ENCODE measurements at places on chromosomes 11 and 22. TPM values are rescaled to one million over a fixed set of nuclear protein-coding genes. Genes with fewer than 3 reads are reported as not detected.
A peak's percentile ranks its signal among the peaks of the same experiment; 100 is the strongest.

DNA sequence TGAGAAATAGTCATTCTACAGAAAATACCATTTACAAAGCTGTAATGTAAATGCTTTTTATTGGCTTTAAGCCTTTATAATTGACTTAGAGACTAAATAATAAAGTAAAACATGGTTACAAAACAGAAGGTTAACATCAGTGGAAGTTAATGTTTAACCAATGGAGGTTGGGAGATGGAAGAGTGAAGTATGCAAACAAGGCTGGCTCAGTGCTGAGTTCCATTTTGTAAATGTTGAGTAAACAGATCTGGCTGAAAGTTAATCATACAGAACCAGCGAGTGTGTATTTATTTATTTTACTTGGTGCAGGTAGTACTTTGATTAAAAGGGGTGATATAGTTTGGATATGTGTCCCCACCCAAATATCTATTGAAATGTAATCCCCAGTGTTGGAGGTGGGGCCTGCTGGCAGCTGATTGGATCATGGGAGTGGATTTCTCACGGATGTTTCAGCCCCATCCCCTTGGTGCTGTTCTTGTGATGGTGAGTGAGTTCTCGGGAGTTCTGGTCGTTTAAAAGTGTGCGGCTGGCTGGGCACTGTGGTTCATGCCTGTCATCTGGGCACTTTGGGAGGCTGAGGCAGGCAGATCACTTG, 827.4 kb downstream of the OPCML start:
- DNase-seq, result peak; percentile 69

DNA sequence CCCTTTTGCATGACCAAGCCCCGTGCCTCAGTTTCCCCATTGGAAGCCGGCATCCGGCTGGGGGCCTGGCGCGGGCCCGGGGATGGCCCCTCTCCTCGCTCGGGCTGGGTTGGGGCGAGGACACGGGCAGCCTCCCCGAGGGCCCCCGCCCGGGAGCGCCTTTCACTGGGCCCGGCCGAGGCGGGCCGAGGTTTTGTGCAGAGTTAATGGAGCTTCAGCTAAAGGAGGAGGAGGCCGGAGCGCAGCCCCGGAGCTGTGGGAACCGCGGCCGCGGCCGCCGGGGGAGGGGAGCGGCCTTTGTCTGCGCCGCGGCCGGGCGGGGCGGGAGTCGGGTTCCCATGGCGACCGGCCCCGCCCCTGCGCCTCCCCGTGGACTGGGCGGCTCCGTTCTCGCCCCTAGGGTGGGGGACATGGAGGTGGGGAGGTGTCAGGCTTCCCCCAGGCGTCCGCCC, 1.4 kb upstream of the MAPK11 start:
- DNase-seq, result peak; percentile 84

- DNase-seq, result no peak
These were observed 1104.8 kb downstream of the DLG2 start for GRCh38 chr11:84522331-84522730.

DNA sequence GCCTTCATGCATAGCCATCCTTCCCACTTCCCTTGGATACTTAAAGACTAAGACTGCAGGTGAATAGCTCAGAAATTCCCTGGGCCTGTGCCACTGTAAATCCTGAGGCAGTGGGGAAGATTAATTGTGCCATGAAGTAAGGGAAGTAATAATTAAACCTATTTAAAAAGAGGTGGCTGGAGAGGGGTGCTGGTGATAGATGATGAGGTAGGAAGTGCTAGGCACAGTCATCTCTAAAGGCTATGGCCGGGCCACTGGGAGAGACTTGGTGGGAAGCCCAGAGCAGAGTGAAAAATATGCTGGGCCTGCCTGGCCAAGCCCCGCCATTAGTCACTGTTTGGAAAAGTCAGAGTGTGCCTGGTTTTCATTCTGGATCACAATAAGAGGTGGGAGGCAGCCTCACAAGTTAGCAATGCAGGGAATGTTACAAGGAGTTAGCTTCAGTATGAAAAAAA, 197.2 kb upstream of the PITPNB start:
- DNase-seq, result peak; percentile 34

DNA sequence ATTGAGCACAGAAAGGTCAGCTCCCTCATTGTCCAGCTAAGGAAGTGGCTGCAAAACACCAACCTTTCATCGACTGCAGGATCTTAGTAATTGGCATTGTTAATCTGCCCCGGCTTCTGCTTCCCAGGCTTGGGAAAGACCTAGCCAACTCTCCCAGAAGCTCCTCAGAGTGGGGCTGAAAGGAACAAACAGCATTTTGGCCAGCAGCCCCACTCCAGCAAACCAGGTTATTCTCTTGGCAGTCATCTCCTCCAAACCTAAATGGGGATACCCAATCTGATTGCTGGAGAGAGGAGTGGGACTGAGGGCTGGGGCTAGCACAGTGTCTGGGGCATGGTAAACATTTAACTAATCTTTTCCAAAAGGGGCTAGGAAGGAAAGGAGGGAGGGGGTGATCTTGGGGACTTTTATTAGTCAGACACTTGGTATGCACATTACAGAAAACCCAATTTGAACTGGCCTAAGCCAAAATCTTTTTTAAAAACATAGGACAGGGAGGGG, 294.4 kb downstream of the MN1 start:
- no peak for DNase-seq

- DNase-seq, result no peak
These were observed 72.0 kb downstream of the VPREB1 start for GRCh38 chr22:22316589-22316988.

The P2RX6 gene
- 14.4 TPM for total RNA-seq

- peak; percentile 58 for DNase-seq
These were observed 389.2 kb downstream of the SOX6 start for GRCh38 chr11:15967166-15967565.

The GLYAT gene
- total RNA-seq, result 0.77 TPM

The FEN1 gene
- total RNA-seq, result 14.2 TPM

DNA sequence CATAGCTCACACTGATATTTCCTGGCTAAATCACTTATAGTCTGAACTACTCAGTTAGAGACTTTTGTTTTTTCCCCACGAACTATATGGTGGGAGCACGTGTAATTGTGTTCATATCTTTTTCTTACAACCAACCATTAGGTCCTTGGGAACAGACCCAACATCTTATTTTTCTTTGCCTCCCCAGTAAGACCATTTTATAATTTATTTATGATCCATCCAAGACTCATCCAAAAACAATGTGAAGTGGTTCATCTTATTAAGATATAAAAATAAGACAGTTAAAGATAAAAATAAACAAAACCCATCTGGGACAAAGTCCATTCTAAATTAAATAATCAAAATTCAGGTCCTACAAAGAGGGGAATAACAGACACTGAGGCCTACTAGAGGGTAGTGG, 90.8 kb downstream of the FAM168A start:
- DNase-seq, result no peak

- DNase-seq, result no peak
These were observed 23.7 kb upstream of the FXYD6 start for GRCh38 chr11:117900121-117900648.

The RBMXL2 gene
- total RNA-seq, result 0.30 TPM

The ZFTA gene
- 44.1 TPM for total RNA-seq

DNA sequence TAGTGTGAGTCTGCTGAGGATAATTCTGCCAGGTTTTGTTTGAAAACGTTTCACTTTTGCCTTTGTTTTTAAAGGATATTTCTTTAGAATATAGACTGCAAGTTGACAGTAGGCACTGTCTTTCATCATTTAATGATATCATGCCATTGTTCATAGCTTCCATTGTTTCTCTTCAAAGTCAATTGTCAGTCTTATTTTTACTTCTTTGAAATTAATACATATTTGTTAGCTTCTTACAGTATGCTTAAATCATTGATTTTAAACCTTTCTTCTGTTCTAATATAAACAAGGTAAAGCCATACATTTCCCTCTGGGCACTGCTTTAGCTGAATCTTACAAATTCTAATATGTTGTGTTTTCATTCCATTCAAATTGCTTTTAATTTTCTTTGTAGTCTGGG, 62.3 kb upstream of the PARVA start:
- no peak for DNase-seq

DNA sequence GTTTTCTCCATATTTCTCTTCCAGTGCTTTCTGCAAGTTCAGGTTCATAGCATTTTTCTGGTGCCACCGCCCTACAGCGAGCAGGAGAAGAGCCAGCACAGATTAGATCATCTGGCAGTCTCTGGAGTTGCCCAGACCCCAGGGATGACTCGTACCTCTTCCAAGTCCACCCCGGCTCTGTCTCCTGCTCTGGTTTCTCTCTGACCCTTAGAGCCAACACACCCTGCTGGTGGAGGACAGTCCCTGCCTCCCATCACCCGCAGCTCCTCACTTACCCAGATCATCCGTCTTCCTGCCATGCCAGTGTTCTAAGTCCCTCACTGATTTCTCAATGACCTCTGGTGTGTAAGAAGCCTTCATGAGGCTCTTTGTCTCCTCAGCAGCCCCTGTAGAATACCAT, 28.0 kb downstream of the TST start:
- DNase-seq, result no peak

- DNase-seq, result no peak
These were observed 24.2 kb downstream of the PARVG start for GRCh38 chr22:44204739-44205515.

The DDI1 gene
- not detected for total RNA-seq

- no peak for DNase-seq
These were observed 126.1 kb downstream of the PGR start for GRCh38 chr11:101003468-101003867.

- no peak for DNase-seq
These were observed 108.9 kb upstream of the SORL1-AS1 start for GRCh38 chr11:121561716-121562115.

DNA sequence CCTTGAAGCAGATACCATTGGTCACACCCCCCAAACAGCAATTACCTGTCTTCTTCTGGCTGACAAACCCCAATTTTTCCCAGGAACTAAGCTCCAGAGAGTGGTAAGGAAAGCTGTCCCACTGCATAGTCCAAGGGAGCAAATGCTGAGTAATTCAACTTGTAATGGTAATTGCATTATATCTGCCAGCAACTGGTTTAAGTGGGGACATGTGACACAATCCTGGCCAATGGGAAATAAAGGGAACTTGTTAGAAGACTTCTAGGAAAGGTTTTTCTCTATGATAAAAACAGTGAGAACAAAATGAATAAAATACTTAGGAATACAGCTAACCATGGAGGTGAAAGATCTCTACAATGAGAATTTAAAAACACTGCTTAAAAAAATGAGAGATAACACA, 9.5 kb upstream of the ISX start:
- DNase-seq, result no peak

The LRRC51 gene
- total RNA-seq, result 4.5 TPM

DNA sequence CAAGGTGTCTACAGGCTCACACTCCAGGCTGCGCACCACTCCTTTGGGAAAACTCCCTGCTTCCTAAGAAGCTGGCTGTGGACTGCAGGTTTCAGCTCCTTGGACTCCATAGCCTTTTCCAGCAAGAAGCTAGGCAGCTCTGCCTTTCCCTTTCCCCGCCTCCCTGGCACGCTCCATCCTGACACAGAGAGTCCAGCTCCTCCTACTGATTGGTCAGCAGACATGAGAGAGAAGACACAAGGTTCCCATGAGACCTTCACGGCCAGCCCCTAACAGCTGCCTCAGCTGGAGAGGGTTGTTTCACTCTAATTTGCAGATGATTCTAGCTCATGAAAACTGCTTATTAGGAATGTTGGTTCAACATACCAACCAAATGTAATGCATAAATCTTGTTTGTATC, 27.6 kb downstream of the TENM4 start:
- peak; percentile 80 for DNase-seq

DNA sequence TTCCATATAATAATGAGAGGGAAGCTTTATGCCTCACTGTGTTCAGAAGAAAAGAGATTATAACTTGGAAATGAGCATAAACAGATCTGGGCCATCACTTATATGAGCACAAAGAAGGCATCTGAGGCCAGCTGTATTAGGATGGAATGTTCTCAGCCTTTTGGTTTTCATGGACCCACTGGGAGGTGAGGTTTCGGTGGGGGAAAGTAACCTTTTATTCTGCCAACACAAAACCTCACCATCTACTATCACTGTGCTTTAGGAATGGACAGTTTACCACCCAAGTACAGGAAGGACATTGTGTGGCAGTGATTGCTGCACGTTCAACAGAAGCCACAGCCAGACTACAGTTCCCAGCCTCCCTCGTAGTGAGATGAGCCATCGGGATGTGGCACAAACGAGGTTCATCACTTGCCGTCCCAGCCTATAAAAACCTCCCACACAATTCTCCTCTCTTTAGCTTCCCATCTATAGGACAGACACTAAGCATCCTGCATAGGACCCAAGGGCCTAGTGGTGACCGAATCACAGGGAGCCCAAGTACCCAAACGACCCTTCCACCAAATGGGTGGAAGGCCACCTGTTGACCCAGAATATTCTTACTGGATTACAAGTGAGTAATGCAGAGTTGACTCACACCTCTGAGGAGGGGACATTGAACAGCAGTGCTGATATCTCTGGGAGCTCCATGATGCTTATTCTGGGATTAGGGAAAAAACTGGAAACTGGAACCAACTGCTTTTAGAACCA, 121.5 kb upstream of the RAG2 start:
- DNase-seq, result no peak

The WT1 gene
- total RNA-seq, result 0.24 TPM

GRCh38 chr11:116657842-116658825, 114.7 kb downstream of the BUD13 start:
- DNase-seq, result no peak

GRCh38 chr22:24184057-24184798, 2.9 kb downstream of the SUSD2 start:
- DNase-seq, result no peak

GRCh38 chr11:121199516-121199915, 93.1 kb upstream of the SC5D start:
- DNase-seq, result peak; percentile 70

DNA sequence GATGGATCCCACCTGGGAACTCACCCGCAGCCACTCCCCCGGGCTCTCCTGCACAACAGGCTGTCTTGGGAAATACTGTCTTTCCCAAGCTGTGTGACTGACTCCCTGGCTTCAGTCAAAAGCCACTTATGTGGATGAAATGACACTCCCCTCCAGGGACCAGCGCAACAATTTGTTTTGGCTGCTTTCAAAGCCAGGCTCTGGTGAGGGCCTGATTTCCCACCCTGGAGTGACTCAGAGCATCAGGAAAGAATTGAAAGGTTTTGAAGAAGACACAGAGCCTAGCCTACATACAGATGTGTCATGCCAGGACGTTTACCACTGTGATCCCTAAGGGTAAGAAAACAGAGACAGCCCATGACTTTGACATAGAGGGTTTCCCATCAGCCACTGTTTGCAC, 550.5 kb downstream of the MIAT start:
- no peak for DNase-seq

DNA sequence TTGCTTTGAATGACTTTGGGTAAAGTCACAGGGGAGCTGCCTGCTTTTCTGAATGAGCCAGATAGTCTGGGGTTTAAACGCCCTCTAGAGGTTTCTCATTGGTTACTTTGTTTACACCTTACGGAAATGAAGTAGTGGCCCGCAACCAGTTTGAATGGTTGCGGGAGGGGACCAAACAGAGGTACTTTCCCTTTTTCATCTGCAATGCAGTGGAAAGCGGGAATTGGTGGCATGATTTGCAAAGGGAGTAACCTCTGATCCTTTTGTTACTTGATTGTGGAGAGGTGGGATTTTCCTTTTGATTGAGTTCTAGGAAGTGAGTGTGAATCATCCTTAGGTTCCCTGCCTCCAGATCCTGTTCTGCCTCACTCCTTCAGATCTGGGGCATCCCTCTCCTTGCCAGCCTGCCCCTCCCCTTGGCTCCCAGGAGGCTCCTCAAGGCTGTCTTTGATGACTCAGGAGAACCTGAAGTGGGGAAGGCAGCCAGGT, 15.9 kb upstream of the GLYATL1 start:
- peak; percentile 60 for DNase-seq

The ASCL2 gene
- 5.6 TPM for total RNA-seq

All from hepatocyte (in vitro differentiated cells).